ENCODE measurements at places on chromosomes 2 and 18.

- no peak for DNase-seq
Observed at GRCh38 chr2:227595797-227596196, 2.9 kb upstream of the SCYGR2 start.

GRCh38 chr2:62808554-62808953 lies 103.0 kb downstream of the EHBP1 start:
- no peak for DNase-seq

DNA sequence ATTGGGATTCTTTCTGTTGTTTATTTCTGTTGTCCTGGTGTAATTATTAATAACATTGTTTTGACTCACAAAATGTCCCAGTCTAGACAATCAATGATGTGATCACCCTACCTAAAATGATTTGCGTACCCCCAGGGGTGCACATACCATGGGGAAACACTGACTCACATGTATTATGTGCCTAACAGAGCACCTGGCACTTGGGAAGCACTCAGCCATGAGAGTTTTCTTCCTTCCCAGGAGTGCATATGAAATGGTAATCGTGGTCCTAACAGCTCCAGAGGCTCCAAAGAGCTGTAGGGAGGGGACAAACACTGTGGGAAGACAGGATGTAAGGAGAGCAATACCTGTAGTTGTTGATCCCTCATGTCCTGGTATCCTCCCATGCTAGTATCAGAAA lies 187.8 kb upstream of the ERBB4 start:
- DNase-seq, result no peak

DNA sequence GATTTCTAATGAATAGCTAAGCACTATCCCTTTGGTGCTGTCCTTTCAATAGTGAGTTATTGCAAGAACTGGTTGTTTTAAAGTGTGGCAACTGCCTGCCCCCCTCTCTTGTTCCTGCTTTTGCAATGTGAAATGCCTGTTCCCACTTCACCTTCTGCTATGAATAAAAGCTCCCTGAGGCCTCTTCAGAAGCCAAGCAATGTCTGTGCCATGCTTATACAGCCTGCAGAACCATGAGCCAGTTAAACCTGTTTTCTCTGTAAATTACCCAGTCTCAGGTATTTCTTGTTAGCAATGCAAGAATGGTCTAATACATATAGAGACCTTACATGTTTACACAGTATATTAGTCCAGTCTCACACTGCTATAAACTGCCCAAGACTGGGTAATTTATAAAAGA lies 15.0 kb upstream of the METTL21A start:
- no peak for DNase-seq

DNA sequence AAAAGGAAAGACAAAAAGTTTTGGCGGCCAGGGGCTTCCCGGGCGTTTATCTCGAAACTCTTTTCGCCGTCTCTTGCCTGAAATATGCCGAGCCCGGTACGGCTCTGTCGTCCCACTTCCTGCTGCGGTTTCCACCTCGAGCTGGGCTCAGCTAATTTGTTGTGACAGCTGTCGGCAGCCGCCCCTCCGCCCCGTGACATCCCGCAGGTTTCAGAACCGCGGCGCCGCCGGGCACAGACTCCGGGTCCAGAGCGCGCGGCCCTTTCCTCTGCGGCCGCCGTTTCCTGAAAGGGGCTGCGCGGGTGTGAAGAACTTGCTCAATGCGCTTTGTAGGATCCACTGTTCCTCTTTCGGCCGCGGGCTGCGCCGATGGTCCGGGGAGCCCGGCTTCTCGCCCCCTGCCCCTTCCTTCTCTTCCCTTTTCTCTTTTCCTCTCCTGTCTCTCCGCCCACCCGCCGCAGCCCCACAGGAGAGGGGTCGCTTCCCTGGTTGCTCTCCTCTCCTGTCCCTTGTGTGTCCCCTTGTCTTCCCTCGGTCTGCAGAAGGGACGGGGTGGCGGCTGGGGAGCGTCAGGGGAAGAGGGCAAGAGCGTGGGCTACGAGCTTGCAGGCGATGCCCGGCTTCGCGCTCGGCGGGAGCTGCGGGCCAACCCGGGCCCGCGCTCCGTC lies 648 bp downstream of the ARID5A start:
- DNase-seq, result peak; percentile 61

GRCh38 chr2:41966920-41967319 lies 80.9 kb upstream of the PKDCC start:
- DNase-seq, result no peak

DNA sequence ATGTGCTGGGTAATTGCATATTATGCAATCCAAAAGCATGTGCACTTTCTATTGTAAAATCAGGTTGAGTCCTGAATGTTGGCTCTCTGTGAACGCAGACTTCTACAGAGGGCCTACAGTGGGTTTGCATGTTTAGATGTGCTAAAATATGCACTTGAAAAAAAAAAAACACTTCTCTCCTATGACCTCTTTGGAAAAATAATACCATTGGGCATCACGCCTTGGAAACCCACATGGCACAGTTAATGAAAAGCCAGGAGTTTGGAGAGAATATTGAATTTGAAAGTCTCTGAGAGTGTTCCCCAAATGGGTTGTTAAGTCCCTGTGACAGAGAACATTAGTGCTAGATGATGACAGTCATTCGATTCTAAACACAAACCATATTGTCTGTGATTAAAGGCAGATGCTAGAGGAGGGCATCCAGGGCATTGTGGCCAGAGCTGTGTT lies 710.4 kb upstream of the PIK3C3 start:
- DNase-seq, result no peak

DNA sequence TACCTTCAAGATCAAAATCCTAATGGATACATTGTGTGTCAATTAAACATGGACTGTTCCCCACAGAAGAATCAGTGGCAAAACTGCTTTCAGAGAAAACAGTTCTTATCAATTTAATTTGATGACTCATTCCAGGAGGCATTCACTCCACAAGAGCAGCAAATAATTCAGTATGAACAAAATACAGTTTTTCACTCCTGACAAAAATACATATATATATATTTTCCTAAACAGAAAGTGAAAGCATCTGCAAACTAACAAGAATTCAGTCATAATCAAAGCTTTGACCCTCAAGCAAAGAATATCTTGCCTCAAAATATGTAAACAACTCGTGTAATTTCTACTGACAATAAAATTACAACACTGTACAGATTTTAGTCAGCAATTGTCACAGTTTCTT lies 685.1 kb upstream of the SLC8A1 start:
- no peak for DNase-seq

- no peak for DNase-seq
Observed at GRCh38 chr2:236195726-236196125, 27.5 kb upstream of the GBX2 start.

Data from nephron progenitor cell (in vitro differentiated cells).